Midbrain (tissue), 1 donor: ENCODE measurements at places on chromosomes 6 and 20.

GRCh38 chr6:108723594-108723993, 124.6 kb upstream of the ARMC2 start:
- no peak for DNase-seq

DNA sequence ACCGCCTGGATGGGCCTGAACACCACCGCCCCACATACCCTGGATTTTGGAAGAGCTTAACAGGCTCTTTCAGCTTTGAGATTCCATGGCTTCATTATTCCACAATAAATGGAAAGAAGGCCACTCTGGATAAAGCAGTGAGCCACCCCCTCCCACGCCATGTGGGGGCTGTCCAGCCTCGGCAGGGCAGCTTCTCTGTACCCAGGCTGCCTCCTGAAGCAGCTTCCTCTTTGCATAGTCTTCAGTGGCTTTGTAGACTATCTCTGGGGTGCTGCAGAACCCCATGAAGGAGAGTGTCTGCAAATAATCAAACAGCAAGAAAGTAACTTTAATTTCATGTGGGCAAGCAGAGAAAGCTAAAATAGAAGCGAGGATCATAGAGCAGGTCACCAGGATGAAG, 96.6 kb upstream of the NXT1 start:
- no peak for DNase-seq

DNA sequence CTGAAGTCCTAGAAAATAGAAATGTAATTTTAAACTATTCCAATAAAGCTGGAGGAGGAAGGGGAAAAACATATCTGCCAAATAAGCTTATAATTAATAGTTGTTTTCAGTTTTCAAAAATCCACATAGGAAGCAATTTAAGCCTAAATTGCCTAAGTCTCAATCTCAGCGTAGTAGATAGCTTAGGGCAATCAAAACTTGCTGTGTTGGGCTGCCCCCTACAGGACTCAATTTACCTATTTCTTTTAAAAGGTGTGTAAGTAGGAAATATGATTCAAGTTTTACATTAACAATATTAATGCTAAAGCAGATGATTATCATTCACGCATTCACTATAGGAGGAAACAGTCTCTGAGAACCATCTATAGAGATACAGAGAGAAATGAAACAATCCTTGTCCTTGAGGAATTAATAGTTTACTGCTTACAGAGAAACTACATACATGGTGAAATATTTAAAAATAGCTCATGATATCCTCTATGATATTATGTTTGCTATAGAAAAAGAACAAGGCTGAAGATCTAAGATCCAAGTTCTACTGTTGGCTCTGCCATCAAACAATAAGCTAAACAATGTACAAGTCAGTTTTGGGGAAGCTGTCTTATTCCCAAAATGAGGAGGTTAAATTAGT, 102.1 kb downstream of the ATG5 start:
- DNase-seq = peak; percentile 69

GRCh38 chr6:80363501-80364122, 257.1 kb downstream of the BCKDHB start:
- no peak for DNase-seq

GRCh38 chr6:70563530-70563929, 3.2 kb upstream of the SDHAF4 start:
- no peak for DNase-seq

DNA sequence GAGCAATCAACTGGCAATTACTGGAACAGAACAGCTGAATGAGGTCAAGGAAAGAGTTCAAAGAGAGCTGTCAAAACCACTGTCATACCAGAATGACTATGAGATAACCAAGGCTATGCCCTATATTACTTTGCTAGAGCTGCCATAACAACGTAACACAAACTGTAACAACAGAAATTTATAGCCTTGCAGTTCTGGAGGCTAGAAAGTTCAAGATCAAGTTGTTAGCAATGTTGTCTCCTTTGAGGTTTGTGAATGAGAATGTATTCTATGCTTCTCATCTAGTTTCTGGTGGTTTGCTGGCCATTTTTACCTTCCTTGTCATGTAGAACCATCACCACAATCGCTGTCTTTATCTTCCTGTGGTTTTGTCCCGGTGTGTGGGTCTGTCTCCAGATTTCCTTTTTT, 1323.0 kb upstream of the GJE1 start:
- DNase-seq = no peak

- DNase-seq = no peak
Observed at GRCh38 chr6:10521104-10521808, at the start of gene GCNT2. Gene GCNT2 (plus strand): TSS chr6:10521351. CDS start chr6:10528912, 7,561 bp downstream.

- DNase-seq = no peak
Observed at GRCh38 chr6:72724545-72724944, 102.7 kb downstream of the KCNQ5 start.

DNA sequence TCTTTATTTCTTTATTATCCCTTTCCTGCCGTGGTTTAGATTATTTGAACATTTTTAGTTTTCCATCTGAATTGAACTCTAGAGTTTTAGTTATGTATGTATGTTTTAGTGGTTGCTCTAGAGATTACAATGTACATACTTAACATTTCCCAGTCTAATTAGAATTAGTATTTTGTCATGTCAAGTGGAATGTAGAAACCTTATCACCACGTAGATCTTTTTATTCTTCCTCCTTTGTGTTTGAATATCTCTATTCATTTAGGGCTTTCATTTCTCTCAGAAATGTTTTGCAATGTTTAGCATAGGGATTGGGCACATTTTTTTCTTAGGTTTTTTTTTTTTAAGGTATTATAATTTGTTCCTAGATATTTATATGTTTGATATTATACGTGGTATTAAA, 73.1 kb upstream of the EZR start:
- DNase-seq = no peak

DNA sequence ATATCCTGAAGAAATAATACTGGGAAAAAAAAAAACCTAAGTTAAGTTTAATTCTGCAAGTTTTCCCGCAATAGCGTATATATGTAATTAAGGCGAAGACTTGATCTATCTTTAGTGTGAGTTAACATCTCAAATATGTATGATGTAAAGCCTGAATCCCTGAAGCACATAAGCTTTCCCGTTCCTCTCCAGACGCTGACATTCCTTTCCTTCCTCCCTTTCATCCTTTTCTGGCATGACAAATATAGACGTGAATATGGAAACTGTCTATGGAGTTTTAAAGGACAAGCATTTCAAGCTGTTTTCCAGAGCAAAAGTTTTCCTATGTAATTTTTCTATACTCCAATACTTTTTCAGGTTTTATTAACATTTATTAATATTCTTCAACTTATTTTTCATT, 637.0 kb downstream of the COL12A1 start:
- no peak for DNase-seq

GRCh38 chr20:16158090-16158975, 414.9 kb downstream of the KIF16B start:
- DNase-seq = no peak

- DNase-seq = no peak
Observed at GRCh38 chr6:44074439-44074812, 52.8 kb downstream of the MRPL14 start.

GRCh38 chr6:45556828-45557227, 179.1 kb upstream of the SUPT3H start:
- no peak for DNase-seq
